ENCODE measurements at places on chromosomes 7 and 10.

GRCh38 chr10:48634198-48634983, 29.5 kb upstream of the ARHGAP22 start:
- no peaks in the 10 kb centered on the region for H3K36me3 ChIP-seq
- H3K4me3 ChIP-seq: no peak overlapping the region
- no peaks in the 10 kb centered on the region for H3K27me3 ChIP-seq
- H3K27ac ChIP-seq: no peak overlapping the region

- H3K4me3 ChIP-seq: no peak overlapping the region
- no peaks in the 10 kb centered on the region for H3K27me3 ChIP-seq
- H3K36me3 ChIP-seq: no peaks in the 10 kb centered on the region
- no peak overlapping the region for H3K27ac ChIP-seq
- peak; percentile 51 for DNase-seq
Observed at GRCh38 chr10:118471863-118472262, 123.6 kb downstream of the PRLHR start.

DNA sequence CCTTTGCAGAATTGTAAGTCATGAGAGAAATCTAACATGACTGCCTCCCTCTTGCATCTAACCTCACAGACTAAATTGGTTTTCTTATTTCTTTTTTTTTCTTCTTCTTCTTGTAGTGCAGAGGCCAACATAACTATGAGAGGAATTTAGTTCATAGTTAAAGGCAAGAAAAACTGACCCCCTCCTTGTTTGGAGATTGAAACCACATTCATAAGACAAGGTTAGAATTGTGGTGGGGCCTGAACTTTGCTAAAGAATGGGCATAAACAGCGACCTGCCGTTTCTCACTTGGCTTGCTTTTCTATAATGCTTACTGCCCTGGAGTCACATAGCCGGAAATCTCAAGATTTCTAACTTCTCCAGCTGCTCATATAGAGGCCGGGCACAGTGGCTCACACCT, 2.4 kb upstream of the POLM start:
- no peak overlapping the region for H3K4me3 ChIP-seq
- H3K36me3 ChIP-seq: peaks cover 12% of the 10 kb centered on the region
- DNase-seq: no peak
- H3K27ac ChIP-seq: no peak overlapping the region
- H3K27me3 ChIP-seq: no peaks in the 10 kb centered on the region

DNA sequence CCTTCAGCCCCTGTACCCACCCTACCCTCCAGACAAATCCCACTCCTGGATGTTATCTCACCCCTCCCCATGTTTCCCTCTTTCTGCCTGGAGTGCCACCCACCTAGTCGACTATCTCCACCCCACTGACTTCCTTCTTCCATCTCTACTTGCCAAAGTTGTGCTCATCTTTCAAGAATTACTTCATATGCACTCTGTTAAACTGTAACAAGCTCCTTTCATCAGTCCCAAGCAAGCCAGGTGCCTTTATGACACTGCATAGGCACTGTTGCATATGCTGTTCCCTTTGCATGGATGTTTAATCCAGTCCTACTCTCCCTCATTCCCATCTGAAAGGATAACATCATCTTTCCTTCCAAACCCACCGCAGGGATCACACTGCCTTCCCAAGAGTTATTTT, 8.9 kb upstream of the CDK1 start:
- no peaks in the 10 kb centered on the region for H3K27me3 ChIP-seq
- H3K4me1 ChIP-seq: no peaks in the 10 kb centered on the region
- no peak overlapping the region for H3K27ac ChIP-seq
- DNase-seq: no peak
- no peaks in the 10 kb centered on the region for H3K36me3 ChIP-seq
- no peak overlapping the region for H3K4me3 ChIP-seq

DNA sequence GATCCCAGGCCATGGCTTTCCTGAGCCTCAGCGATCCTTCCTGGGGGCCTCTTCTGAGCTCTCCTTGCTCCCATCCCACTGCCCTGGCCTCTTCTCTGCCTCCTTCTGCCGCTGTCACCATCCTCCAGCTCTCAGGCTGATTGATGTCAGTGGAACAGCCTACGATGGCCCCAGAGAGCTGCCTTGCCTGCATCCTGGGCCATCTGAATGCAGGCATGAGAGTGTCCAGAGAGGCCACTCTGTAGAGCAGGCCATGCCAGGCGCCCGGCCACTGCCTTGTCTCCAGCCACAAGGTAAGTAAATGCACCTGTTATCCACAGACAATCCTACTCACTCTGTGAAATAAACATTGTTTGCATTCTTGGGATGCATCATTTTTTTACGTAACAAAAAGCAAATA, 171.4 kb upstream of the PPP2R2D start:
- H3K27ac ChIP-seq: no peak overlapping the region
- H3K4me3 ChIP-seq: no peak overlapping the region
- H3K27me3 ChIP-seq: no peaks in the 10 kb centered on the region
- DNase-seq: no peak

GRCh38 chr7:80236681-80237080, 102.0 kb downstream of the GNAI1 start:
- H3K27ac ChIP-seq: no peak overlapping the region
- no peak overlapping the region for H3K4me3 ChIP-seq
- H3K36me3 ChIP-seq: no peaks in the 10 kb centered on the region
- peaks cover 20% of the 10 kb centered on the region for H3K4me1 ChIP-seq
- no peaks in the 10 kb centered on the region for H3K27me3 ChIP-seq

- H3K4me3 ChIP-seq: peak overlapping the region; percentile 17
- H3K27ac ChIP-seq: peak overlapping the region; percentile 70
- H3K4me1 ChIP-seq: peaks cover 16% of the 10 kb centered on the region
- no peaks in the 10 kb centered on the region for H3K27me3 ChIP-seq
- no peaks in the 10 kb centered on the region for H3K36me3 ChIP-seq
Observed at GRCh38 chr7:85160223-85160622, 26.6 kb downstream of the SEMA3D start.
